ENCODE measurements at places on chromosomes 11 and 22. TPM values are rescaled to one million over a fixed set of nuclear protein-coding genes. Genes with fewer than 3 reads are reported as not detected.

Gene PHLDA2
- total RNA-seq: 8.4 TPM

Gene ROM1
- total RNA-seq: 6.1 TPM

Gene SPTBN2
- total RNA-seq: 34.0 TPM

Gene NRXN2
- not detected for total RNA-seq

Gene CST6
- 0.49 TPM for total RNA-seq

Gene SMTNL1
- total RNA-seq: not detected

Gene TSSK2
- not detected for total RNA-seq

Gene UBASH3B
- total RNA-seq: 73.3 TPM

GRCh38 chr11:19168090-19168489 is 33.7 kb downstream of the CSRP3 start:
- DNase-seq: no peak

DNA sequence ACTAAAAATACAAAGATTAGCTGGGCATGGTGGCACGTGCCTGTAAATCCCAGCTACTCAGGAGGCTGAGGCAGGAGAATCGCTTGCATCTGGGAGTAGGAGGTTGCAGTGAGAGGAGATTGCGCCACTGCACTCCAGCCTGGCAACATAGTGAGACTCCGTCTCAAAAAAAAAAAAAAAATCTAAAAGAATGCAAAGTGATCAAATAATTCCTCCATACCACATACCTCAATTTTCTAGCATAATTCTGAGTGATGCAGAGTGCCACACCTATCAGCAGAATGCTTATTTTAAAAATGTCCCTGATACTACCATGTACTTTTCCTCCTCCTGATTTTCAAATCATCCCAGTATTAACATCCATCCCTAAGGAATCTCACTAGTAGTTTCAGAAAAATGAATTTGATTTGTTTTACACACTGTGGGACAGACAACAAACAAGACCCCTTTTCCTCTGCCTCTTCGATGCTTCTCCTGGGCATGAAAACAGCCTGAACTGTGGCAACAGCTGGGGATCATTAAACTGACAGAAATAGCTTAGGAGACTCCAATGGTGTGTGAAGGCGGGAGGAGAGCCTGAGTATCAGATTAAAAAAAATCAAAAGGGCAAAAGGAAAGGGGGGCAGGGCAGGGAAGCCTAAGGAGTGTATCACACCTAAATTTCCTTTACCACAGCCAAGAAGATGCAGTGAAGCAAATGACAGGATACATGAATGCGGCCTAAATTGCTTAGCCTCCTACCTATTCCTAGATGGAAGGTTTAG is 114.7 kb downstream of the SGSM3 start:
- no peak for DNase-seq

DNA sequence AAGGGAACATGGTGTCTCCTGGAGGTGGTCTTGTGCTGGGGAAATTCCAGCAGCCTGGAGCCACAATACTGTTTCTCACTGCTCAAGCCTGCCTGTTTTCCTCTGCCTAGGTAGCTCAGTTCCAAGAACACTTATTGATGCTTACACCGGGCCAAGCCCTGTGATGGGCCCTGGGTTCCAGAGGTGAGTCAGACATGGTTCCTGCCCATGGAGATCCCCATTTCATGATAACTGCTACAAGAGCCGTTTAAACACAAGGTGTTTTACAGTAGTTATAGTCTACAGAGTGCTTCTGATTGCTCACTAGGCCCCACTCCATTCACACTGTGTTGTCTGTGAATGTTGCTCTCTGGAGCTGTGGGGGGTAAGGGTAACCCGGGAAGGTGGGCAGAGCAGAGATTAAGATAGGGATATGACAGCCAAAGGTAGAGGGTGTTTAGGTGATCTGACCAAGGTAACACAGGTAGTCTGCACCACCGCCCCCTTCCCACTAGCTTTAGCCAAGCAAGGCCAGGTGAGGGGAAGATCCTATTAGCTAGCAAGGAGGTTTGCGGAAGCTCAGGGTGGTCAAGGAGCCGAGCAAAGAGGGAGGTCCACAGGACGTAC is 696 bp upstream of the MICAL2 start:
- no peak for DNase-seq

DNA sequence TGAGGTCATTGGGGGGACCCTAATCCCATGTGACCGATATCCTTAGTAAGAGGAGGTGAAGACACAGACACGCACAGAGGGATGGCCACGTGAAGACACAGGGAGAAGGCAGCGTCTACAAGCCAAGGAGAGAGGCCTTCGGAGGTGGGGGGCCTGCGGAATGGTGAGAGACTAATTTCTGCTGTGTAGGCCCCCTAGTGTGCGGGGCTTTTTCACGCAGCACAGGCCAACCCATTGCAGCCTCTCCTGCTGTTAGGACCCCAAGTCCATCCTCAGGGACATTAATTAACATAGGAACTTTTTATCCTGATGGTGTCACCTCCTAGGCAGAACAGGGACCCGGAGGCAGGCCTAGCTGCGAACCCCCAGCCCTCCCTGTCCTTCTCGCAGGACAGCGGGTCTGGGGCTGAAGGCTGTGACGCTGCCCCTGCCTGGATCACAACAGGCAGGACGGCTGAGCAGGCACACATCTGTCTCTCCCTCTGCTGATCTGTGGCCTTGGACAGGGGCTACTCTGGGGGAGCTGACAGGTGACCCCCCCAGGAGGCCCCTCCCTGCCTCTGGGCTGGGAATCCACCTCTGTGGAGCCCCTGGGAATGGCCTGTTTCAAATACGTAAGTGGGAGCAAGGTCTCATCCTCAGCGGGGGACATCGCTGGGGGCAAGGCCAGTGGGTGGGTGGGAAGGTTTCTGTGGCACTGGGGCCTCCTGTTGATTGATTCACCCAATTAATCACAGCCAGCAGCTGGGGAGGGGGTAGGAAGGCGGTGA is 7.9 kb downstream of the ASCL2 start:
- no peak for DNase-seq

GRCh38 chr11:16891165-16891564 is 123.0 kb downstream of the PLEKHA7 start:
- no peak for DNase-seq

- no peak for DNase-seq
Observed at GRCh38 chr11:1652771-1653540, 23.4 kb downstream of the KRTAP5-5 start.

GRCh38 chr22:41619979-41620588 is 759 bp downstream of the DESI1 start:
- no peak for DNase-seq

DNA sequence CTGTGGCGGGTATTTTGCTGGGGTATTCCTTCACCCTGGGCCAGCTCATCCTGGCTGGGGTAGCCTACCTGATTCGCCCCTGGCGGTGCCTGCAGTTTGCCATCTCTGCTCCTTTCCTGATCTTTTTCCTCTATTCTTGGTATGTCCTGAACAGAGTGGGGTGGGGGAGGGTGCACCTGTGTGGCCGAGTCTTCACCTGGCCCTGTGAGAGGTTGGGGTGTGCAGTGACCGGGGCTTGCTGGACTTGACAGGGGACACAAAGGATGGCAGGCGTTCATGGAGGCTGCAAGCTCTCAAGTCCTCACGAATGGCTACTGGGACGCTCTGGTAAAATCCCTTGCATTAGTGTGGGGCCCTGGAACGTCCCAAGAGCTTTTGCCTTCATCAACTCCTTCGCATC is 39.3 kb downstream of the CAPN1 start:
- DNase-seq: no peak

GRCh38 chr11:1271406-1271805 is 38.0 kb downstream of the TOLLIP start:
- no peak for DNase-seq

- no peak for DNase-seq
Observed at GRCh38 chr22:35191412-35191811, 65.9 kb upstream of the HMGXB4 start.

DNA sequence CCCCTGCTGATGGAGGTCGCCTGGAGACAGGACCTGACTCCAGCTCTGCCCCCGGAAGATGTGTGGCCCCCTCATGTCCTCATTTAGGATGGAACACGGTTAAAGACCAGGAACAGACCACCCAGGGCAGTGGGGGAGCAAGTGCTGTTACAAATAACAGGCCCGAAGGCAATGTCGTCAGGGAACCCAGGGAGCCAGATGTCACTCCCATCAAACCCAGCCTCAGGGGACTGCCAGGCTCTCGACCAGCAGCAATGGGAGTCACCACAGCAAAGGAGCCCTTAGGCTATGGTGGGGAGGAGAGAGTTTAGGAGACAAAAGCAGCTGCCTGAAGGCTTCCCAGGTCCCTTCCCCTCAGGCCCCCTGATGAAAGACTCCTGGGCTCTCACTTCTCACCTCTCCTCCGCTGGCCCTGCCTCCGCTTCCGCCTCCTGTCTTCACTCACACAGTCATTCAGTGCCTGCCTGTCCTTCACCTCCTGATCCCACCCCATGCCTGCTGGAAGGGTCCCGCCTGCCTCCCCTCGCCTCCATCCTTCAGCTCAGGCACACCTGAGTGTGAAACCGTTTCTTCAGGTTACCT is 4.4 kb downstream of the RPS19BP1 start:
- DNase-seq: no peak

DNA sequence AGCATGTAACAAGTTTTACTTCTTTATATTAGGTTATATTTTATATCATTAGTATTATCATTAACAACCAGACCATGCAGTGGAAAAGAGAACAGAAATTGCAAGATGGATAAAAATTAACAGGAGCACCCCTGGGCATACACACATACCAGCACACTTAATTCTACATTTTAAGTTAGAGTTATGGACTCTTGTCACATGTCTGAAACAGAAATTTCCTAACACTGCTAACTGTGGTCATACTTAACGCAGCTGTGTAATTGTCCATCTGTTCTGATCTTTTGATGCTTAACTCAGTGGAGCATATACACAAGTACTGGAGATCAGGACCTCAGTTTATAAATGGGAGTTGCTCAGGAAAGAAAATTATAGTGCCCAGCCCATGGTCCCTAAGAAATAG is 358 bp downstream of the OR52H1 start:
- DNase-seq: no peak

DNA sequence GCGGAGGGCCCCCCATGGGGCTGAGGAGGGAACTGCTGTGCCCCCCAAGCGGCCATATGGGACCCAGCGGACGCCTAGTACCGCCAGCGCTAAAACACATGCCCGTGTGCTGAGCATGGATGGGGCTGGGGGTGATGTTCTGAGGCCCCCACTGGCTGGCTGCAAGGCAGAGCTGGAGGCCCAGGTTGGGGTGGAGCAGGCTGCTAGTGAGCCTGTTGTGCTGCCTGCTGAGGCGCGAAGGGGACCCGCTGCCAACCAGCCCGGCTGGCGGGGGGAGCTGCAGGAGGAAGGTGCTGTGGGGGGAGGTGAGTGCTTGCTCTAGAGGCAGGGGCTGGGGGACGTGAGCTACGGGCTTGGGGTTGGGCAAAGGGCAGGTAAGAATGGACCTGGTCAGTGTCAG is 3.2 kb downstream of the PCNX3 start:
- no peak for DNase-seq

DNA sequence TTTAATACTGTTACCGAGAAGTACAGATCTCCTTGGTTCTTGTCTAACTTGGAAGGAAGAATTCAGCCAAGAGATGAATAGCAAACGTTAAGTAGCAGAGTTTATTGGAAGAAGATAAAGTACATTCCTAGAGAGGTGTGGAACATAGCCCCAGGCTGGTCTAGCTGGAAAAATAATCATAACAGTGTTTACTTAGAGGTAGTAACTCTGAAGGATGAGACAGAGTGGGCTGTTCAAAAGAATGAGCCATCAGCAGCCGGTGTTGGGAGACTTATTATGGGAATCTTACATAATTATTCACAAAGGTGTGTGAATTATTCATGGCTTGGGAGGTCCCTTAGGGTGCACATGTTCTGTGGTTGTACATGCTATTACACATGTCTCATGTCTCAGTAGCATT is 276.5 kb downstream of the LUZP2 start:
- no peak for DNase-seq

- DNase-seq: peak; percentile 10
Observed at GRCh38 chr11:100739666-100740065, 52.6 kb downstream of the ARHGAP42 start.

- no peak for DNase-seq
Observed at GRCh38 chr22:25358421-25359170, 139.2 kb downstream of the CRYBB2 start.

DNA sequence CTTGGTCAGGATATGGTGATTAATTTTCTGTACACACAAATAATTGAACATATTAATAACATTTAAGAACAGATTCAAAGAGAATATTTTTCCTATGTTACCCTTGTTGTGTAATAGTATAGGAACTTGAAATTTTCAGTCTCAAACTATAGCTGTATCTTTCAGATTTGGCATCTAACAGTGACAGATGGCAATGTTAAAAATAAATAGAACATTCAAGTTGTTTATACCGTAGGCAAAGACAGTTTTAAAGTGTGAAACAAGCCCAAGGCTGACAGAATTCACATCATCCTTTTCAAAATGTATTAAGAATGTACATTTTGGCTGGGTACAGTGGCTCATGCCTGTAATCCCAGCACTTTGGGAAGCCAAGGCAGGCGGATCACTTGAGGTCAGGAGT is 92.6 kb upstream of the TP53AIP1 start:
- DNase-seq: no peak

All from pulmonary artery endothelial cell (primary cell).